Stimulated activated CD8-positive, alpha-beta memory T cell treated with anti-CD3 and anti-CD28 coated beads, Interleukin-7, amount 100 ng/mL, for 1 hour (primary cell): ENCODE measurements at places on chromosomes 11 and 22.

DNA sequence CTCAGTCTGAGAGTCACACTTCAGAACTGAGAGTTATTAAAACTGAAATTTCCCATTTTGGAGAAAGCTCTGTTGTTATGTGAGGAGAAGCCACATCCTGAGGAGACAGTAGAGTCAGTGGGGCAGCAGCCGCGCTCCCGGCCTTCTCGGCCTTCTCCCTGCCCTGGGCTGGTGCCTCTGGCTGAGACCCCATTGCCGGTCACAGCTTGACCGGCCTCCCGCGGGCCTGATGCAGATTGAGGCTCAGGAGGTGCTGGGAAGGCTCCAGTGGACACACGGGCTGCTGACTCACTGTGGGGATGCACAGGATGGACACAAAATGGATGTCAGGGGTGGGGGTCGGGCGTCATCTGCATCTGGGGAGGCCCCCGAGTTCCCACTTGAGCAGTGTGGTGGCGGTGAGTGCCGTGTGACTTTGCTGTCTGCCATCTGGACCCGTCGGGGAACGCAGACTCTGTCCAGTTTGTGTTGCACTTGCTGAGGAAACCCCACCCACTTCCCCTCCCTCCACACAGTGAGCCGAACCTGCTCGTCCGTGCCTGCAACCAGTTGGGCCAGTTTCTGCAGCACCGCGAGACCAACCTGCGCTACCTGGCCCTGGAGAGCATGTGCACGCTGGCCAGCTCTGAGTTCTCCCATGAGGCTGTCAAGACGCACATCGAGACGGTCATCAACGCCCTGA lies 50.1 kb downstream of the MUC6 start:
- DNase-seq, result no peak

- no peak for DNase-seq
Observed at GRCh38 chr11:119983240-119983732, 154.6 kb downstream of the TRIM29 start.

DNA sequence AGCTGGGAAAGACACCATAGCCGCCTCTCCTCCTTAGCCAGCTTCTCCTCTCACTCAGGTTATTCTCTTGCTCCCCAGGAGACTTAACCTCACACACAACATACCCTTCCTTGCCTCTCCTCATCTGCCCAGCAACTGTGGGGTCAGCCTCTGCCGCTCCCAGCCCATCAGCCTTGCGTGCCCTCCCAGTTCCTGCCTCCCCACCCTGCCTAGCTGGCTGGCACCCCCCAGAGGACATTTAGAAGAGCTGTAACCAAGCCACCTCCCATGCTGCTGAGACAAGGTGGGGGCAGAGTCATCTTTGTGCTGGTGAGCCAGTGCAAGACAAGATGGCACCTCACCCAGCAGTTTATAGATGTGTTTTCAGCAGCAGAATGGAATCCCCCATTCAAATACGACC lies 38.2 kb downstream of the TOM1 start:
- no peak for DNase-seq

- no peak for DNase-seq
Observed at GRCh38 chr11:40241524-40242051, 1217.9 kb downstream of the LRRC4C start.

DNA sequence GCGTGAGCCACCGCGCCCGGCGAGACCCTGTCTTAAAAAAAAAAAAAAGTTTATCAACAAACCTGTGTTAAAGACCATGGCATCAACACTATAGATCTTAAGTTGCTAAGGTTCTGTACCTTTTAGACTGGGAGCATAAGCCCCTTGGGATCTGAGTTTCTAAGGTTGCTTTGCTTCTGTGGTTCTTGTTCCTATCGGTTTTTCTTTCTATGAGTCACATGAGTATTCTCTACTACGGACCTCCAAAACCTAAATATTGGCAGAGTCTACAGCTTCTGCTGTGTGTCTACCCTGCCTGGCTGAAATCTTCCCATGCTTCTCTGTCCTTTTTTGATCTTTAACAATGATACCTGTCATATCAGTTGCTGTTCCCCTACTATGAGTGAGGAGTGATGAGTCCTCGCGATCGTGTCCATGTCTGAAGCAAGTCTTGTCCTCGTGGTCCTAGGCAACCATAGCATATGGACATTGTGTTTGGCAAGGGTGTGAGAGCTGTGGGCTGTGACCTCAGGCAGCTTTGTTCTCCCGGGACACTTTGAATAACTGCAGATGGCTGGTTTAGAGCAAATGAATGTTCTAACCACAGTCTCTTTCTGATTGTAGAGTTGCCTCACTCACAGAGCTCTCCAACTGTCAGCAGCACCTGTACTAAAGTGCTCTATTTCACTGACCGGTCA lies 9.0 kb upstream of the DLAT start:
- DNase-seq, result no peak
